COLO829 (cell line): ENCODE measurements at places on chromosomes 16 and 17.

DNA sequence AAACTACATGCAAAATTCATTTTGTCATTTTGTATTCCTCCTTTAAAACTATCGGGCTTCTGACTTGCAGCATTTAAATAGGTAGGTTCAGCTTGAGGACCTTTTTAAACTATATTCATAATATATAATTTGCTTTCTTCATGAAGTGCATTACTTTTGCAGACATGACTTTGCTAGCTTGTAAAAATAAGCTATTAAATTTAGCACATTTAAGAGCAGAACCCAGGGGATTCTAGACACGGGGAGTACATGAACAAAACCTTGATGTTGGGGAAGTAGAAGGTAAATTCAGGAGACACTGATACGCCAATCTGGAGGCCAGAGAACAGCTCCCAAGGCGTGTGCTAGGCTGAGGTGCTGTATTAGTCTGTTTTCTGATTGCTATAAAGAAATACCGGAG lies 32.3 kb upstream of the NUDT7 start:
- no peak for DNase-seq

DNA sequence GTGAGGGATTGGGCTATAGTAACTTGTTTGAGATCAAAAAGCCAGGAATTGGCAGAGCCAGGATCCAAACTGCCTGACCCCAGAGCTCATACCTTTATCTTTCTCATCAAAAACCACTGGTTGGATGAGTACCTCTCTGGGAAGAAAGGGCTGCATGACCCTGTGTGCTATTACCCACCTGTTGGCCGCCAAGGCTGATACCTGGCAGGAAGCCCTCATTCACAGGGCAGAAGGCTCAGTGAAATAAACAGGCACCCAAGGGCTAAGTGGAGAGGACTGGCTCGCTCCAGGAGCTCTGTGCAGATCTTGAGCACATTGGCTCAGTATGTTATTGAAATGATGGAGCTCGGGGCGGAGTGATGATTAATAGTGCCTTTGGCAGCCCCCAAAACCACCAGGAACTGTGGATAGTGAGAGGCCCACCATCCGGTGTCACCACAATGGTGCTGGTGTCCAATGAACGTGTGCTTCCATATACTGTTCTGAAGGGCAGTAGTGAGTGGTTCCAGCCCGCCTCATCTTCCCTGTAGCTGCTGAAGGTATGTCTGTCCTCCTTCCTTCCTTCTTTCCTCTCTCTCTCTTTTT lies 197.6 kb downstream of the MSI2 start:
- DNase-seq: no peak

DNA sequence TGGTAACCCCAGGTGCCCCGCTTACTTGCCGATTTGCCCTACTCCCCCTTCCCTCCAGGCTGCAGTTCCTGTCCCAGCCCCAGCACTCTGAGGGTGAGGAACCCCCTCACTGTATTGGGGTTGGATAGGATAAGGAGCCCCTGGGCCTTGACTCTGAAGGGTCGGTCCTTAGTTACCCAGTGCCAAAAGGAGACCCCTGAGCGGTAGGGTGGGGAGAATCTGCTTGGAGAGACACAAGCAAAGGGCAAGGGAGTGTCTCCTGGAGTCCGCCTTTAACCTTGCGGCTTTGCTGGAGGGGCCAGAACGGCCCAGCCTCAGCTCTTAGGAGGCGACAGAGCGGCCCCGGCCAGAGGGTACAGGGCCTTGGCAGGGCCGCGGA lies 13.0 kb downstream of the CARD14 start:
- DNase-seq: no peak

- no peak for DNase-seq
Observed at GRCh38 chr17:40801157-40801556, 1.4 kb upstream of the KRT28 start.

DNA sequence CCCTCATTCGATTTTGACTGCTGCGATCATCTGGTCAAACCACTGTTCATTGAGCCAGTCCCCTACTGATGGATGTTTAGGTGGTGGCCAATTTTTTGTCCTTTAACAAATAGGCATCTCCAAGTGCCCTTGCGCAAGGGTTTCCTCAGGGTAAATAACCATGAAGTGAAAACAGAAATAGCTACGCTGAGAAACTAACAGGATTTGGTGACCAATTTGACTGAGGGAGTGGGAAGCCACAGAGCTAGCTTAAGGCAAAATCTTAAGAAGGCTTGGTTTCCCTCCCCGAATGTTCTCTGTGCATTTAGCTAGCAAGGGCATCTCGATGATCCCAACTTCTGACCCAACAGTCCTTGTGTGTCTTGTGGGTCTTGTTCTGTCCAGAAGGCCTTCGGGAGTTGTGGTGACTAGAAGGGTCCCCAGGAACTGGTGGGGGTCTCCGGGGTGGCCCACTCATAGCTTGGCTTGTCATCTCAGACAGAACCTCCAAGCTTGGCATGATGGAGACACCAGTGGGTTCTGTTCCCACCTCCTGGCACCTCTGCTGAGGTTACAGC lies 117.2 kb downstream of the SOCS1 start:
- no peak for DNase-seq

GRCh38 chr17:35728551-35728950 lies 2.9 kb upstream of the RASL10B start:
- DNase-seq: no peak
